Thoracic aorta (tissue), 2 donors: ENCODE measurements at places on chromosomes 7 and 10.

DNA sequence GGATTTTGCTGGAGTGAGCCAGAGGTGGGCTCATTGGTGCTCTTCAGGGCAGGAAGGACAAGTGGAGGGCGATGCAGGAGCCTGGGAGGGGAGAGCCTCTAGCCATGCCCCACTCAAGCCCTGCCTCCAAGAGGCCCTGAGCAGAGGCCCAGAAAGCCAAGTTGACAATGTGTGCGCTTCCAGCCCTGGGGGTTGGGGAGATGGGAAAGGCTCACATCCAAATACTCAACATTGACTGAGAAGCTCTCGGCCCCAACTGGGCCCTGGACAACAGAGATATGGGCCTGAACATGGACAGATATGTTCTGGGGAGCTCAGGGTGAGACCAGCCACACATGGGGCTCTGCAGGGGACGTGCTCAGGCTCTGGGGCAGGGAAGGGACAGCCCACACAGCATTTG lies 39.0 kb downstream of the FRMPD2 start:
- no peak for DNase-seq

GRCh38 chr7:1331561-1332467 lies 99.1 kb downstream of the UNCX start:
- DNase-seq: no peak

DNA sequence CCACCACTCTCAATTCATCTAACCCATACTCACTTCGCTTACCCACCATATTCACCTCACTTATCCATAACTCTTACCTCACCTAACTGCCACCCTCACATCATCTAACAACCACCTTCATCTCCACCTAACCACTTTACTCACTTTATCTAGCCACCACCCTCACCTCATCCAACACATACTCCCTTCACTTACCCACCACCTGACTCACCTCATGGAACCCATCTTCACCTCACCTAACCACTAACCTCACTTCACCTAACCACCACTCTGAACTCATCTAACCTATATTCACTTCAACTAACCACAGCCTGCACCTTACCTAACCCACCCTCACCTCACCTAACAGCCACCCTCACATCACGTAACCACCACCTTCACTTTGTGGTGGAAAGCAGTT lies 84.2 kb downstream of the VIPR2 start:
- no peak for DNase-seq

GRCh38 chr10:85900487-85900886 lies 466.1 kb downstream of the GRID1 start:
- DNase-seq: no peak

DNA sequence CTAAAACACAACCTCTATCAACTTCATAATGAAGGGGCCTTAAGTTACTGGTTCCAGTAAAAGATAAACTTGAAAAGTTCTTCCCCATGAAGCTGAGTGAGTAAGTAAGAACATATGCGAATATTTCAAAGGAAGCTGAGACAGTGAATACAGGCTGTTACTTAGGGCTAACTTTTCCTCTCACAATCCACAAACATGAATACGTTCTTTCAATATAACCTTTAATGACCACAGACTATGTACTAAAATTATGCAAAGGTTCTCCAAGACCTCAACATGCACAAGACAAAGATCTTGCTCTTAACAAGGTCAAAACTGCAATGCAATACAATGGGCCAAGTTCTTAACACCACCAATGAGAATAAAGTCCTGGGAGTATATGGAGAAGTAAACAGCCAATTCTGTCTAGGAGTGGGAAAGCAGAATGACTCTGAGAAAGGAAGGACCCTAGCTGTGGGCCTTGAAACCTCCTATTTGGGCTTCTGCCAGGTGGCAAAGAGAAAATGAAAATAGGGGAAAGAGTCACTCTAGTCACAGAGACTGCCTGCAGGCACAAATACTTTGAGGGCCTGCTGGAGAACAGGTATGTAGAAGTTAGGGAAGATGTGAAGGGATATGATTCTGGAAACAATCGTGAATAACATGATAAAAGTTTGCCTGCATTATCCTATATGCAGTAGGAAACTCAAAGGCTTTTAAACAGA lies 43.7 kb downstream of the OSBPL3 start:
- DNase-seq: no peak

- DNase-seq: no peak
Observed at GRCh38 chr7:148978091-148978490, 50.2 kb downstream of the PDIA4 start.

DNA sequence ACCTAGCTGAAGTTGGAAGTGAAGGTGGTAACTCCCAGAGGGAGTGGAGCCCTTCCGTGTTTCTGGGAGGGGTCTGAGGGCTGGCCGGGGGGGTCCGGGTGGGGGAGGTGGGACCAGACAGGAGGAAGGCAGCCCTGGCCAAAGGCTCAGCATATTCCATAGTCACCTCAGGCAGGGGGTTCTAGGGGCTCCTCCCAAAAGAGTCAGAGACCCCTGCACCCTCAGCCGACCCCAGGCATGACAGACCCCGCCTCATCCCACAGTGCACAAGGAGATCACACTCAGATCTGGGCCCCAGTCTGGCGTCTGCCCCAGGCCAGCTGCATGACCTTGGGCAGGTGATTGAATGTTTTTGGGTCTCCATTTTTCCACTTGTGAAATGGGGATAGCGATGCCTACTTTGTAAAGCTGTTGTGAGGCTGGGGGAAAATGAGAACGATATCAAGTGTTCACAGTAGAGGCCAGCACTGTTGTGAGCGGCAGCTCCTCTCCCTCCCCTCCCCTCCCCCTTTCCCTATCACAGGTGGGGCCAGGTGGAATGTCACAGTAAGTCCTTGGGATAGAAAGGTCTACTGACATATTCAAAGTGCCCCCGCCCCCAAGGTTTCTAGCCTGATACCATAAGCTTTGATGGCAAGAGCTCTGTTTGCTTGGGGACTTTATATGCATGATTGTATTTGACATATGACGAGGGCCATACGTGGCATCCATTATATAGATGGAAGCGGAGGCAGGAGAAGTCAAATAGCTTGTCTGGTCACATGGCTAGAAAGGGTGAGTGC lies 33.3 kb downstream of the DNAJB12 start:
- DNase-seq: no peak

DNA sequence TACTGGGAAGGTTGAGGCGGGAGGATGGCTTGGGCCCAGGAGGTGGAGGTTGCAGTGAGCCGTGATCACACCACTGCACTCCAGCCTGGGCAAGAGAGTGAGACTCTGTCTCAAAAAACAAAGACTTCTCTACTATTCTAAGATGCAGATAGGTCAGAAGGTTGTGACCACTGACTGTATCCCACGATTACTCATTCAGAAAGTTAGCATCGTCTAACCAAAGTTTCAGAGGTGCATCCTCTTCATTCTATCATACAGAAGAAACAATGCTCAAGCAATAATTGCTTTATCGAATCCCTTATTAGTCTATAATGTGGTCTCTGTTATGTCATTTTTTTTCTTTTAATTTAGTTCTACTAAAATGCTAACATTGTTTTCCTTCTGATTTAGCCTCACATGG lies 348.7 kb upstream of the LRGUK start:
- DNase-seq: no peak
